ENCODE measurements at places on chromosomes 1 and 21.

DNA sequence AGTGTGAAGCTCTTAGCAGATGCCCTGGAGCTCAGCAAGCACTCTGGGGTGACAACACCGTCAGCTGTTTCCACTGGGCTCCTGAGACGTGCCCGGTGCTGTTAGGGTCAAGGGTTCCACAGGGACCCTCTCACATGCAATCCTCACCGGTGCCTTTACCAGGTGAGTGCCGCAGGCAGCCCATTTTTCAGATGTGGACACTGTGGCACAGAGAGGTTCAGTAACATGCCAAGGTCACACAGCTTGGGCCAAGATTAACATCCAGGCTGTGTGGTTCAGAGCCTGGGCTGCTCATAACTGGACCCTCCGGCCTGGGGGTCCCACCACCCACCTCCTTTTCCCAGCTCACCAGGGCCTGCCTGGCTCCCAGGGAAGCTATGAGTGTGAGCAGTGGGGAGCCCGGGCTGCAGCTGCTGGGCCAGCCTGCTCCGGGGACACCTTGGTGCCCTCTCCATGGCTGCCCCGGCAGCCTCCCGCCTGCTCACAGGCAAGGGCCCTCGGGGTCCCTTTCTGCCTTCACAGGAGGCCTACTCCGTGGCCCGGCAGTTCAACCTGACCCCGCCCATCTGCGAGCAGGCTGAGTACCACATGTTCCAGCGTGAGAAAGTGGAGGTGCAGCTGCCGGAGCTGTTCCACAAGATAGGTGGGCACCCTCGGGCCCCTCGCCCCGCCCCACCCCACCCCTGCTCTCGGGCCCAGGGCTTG, 49.3 kb downstream of the KCNAB2 start:
- no peak for DNase-seq

DNA sequence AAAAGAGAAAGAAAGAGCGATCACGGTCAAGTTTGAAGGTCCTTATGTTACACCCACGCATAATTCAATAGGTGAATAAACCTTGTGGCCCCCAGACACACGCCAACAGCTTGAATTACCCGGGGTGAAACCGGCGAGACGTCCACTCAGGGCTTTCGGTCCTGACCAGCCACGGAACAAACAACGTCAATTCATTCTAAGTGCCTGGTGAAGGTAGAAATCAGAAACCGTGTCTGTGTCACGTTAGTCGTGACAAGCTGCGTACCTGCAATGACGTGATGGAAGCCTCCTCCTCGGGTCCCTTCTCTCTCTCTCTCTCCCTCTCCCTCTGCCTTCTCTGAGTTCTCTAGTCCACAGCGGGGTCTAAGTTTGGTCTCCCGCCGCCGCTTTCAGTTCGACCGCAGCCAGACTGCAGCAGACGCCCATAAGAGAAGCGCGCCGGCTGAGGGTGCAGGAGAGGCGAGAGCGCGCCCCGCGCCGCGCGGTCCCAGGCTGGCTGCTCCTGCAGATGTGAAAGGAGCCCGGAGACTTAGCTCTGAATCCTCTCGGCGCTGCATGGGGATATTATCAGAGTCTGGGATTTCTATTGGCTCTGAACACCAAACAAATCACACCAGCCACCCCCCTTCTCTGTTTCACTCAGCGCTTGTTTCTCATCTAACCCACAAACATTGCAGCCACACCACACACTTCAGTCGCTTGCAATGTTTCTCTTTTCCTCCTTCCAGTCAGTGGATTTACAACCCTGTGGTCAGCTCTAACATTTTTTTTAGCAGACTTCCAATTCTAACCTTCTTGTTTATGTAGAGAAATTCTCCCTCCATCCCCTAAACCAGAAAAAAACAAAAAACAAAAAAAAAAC, at the start of gene GREM2:
Gene GREM2 (minus strand): TSS at position 537 of the 862 bp plus-strand sequence. CDS start 118,680 bp downstream, outside the sequence.
- peak; percentile 19 for DNase-seq

DNA sequence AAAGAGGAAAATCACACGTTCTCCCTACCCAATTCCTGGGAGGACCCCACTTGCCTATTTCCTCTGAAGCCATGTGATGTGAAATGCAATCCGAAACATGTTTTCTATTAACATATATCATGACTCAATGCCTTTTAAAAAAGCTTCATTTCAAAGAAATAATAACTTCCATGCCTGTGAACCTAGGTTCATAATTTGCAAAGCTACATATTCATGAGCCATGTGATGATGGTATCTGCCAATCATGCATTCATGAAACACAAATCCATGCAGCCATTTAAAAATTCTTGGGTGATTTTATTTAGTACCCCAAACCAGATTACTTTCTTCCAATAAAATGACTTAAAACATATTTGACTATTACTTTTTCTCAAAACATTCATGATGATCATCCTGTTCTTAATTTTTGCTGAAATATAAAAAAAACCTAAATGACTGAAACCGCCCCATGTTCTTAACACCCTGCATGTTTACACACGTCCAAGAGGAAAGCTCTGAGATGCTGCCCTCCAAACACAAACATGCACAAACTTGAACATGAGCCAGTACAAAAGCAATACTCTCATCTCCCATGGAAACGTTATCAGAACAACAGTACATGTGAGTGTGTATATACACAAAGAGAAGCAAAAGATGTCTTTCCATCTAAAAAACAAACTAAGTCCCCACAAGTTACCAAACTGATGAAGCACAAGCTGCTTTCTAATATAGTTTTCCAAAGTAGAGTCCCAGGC, 140.1 kb downstream of the TGFBR3 start:
- DNase-seq, result no peak

- no peak for DNase-seq
These were observed 74.2 kb downstream of the KIRREL1 start for GRCh38 chr1:158067662-158068061.

DNA sequence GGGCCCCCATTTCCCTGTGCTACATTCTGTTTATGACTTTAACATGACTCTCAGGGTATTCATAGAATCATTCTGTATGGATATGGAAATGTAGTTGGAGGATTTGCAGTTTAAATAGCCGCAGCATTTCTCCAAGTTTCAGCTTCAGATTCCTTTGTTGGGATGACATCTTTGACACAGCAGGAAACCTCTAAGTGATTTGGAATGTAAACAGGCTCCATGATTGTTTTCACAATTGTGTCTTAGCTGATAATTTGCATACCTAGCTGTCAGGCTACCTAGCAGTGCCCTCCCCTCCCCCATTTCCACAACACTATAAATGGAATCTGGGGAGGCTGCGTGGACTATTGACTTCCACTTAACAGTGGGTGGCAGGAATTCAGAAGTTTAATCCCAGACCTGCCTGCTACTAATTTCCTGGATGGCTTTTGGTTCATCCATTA, 290.2 kb downstream of the HLX start:
- no peak for DNase-seq

DNA sequence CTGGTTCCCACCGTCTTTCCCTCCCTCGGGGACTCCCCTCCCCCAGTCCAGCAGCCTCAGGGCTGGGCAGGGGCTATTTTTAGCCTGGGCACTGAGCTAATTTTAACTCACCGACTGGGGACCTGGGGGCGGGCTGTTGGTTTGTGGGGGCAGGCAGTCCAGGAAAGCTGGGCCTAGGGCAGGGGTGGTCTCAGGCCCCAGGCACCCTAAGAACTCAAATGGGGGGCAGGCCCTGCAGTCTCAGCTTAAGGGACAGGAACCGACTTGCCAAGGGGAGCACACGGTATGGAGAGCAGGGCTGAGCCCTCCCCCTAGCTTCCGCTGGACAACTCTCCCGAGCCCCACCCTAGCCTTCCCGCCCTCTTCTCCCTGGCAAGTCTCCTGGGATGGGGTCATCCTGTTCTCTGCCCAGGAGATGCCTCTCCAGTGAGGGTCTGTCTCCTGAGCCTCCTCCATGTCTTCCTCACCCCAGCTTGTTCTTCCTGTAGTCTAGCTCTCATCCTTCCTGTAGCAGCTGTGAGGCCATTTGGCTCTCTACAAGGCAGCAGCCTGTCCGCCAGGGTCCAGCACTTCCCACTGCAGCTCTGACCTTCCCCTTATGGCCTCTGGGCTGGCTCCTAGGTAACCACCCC, 10.1 kb downstream of the MEF2D start:
- no peak for DNase-seq

DNA sequence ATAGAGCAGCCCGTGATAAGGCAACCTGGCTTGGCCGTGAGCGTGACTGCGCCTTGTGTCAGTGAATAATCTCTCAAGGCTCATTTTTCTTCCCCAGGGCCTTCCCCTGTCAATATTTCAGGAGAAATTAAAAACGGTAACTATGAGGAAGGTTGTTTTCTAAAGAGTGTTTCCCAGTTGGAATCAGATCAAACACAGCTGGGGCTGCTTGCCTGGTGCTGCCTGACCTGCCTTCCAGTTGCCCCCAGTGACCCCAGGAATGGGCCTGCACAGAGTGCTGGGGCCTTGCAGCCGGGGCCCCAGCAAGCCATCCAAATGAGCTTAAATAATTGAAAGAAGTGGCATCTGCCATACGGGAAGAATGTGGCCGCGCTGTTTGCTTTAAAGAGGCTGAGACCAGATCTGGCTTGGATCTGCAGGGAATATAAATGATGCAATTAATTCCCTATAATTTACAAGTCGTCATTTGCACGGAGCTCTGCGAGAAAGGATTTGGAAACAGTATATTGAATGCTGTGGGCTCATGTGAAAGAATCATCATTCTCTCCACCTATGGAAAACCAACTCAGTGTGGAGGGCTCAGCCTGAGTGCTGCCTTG, 203.9 kb downstream of the C1orf94 start:
- no peak for DNase-seq

- no peak for DNase-seq
These were observed 3.0 kb downstream of the GNG12 start for GRCh38 chr1:67830226-67830625.

DNA sequence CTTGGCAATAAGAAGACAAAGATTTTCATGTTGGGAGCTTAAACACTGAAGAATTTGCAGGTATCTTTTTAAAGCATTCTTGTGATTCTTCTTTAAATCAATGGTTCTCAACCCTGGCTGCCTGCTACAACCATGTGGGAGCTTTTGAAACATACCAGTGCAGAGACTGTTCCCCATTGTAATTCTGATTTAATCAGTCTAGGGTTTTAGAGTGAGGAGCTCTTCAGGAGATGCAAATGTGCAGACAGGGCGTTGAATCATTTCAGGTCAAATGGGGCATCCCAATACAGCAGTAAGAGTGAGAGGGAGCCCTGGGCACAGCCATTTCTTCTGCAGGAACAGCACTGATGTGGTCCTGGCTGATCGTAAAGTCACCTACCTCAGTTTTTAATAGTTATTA, 24.3 kb downstream of the KCNJ6 start:
- no peak for DNase-seq

GRCh38 chr1:73766786-73767348, 431.1 kb downstream of the LRRIQ3 start:
- DNase-seq, result no peak

GRCh38 chr1:244665771-244666217, 12.9 kb downstream of the DESI2 start:
- no peak for DNase-seq

DNA sequence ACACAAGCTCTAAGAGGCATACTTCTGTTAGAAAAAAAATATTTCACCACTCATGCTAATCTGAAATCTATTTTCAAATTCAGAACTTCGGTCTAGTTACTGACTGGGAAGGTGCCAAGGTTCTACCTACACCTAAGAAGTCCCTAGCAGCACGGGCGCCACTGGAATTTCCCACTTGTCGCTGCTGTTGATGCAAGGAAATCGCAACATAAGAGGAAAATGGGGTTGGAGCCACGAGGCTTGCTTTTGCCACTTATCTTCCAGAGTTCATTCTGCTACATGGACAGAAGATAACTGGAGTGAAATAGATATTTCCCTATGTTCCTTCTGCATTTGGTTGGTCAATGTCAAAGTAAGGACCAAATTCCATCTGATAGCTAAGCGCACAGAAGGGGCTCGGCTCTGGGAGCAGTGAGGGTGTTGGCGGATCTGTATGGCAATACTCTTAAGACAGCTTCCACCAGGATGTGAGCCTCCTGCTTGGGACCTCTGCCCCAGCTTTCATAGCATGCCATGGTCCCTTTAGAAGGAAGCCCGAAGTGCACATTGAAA, 47.2 kb downstream of the RCAN1 start:
- no peak for DNase-seq

GRCh38 chr1:218332416-218332815, 12.7 kb upstream of the TGFB2 start:
- DNase-seq, result no peak

GRCh38 chr1:20496241-20496661, 10.2 kb upstream of the CAMK2N1 start:
- DNase-seq, result no peak

GRCh38 chr1:14163246-14163645, 435.2 kb upstream of the KAZN start:
- no peak for DNase-seq

DNA sequence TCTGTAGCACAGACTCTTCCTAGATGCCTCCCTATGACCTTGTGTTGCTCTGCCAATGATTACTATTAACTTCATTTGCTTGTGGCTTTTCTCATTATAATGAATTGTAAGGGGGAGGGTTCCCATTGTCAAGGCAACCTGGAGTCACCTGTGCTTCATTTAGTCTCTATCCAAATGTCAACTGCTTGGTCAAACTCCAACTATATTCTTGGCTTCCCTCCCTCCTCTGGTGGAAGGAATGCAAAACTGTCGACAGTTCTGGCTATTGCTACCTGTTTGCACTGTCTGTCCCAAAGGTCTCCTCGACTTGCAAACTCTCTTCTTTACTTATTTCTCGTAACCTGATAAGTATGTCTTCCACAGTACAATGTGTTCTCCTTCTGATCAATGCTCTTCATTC, 100.3 kb downstream of the CACNA1E start:
- no peak for DNase-seq

GRCh38 chr1:21886486-21887215, 50.5 kb downstream of the HSPG2 start:
- DNase-seq, result peak; percentile 76

DNA sequence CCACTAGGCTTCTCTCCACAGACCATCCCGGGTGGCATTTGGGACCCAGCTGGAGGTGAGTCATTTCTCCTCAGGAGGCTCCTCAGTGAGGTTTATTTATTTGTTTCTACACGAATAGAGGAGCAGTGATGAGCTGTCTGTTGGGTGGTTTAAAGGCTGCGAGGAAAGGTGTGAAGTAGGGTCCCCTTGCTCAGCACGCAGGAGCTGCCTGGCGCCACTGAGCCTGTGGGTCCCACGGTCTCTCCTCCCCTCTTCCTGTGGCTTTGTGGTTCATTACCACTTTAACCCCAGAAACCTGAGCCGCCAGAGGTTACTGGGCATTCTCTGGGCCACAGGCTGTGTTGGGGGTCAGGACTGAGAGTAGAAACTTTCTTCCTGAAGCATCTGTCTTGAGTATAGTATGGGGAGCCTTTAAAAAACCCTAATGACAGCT, 39.9 kb downstream of the IL6R start:
- no peak for DNase-seq

- no peak for DNase-seq
These were observed 71.5 kb upstream of the RGS2 start for GRCh38 chr1:192737306-192737705.

GRCh38 chr1:48109390-48110013, 112.3 kb upstream of the TRABD2B start:
- peak; percentile 28 for DNase-seq

DNA sequence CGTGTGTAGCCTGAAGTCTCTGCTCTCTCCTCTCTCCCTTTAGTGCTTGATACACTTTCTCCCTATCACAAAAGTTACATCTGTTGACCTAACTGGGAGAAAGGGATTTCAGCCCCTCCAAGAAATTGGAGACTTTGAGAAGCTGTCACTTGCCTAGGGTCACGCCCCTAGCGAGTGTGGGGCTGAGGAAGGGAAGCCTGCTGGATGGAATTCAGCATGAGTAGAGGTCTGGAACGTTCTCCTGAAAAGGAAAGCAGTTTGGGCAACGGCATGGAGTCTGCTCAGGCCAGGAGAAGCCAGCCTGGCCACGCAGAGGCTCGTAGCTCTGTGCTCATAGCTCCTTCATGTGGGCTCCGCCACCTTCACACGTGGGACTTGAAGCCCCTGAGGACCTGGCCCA, 22.4 kb downstream of the COL16A1 start:
- DNase-seq, result no peak

GRCh38 chr21:40349591-40349990, 482.4 kb downstream of the PCP4 start:
- DNase-seq, result no peak

All from HuH-7 (cell line).